ENCODE measurements at places on chromosomes 7 and 10.

DNA sequence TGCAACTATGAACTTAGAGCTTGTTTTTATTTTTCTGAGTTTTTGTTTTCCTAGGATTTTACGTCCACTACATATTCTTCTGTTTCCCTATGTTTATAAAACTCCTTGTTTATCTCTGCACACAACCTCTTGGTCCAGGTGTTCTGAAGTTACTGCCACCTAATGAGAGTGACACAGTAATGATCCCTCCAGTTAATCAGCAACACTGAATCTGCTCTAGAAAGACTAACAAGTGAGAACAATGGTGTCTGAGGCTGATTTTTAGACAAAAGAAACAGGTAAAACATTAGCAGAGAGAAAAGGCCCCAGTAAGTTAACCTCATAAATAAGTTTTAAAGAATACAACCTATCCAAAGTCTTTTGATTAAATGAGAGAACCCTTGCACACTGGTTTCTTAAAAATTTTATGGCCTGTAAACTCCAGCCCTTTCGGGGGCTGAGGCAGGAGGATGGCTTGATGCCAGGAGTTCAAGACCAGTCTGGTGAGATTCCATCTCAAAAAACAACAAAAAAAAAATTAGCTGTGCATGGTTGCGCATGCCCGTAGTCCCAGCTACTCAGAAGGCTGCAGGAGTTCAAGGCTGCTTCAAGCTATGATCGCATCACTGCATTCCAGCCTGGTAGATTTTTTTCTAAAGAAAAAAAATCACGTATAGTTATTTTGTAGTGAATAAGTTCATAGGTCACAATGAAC is 397.6 kb downstream of the MAGI2 start:
- no peak for DNase-seq

DNA sequence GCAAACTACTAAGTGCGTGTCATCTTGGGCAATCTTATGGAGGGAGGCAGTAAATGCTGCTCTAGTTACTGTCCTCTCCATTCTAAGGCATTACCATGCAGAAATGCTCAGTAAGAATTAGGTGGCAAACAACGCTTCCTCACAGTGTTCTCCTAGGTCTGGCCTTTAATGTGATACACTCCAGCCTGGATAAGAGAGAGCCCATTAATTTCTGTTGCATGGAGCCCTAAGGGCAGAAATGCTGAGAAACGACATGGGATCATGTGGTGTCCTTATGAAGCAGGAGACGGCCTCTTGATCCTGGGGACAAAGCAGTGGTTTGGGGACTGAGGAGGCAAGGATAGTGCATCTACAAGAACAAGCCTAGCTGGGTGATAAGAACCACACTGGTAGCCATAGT is 44.0 kb downstream of the SLC25A13 start:
- DNase-seq = no peak

DNA sequence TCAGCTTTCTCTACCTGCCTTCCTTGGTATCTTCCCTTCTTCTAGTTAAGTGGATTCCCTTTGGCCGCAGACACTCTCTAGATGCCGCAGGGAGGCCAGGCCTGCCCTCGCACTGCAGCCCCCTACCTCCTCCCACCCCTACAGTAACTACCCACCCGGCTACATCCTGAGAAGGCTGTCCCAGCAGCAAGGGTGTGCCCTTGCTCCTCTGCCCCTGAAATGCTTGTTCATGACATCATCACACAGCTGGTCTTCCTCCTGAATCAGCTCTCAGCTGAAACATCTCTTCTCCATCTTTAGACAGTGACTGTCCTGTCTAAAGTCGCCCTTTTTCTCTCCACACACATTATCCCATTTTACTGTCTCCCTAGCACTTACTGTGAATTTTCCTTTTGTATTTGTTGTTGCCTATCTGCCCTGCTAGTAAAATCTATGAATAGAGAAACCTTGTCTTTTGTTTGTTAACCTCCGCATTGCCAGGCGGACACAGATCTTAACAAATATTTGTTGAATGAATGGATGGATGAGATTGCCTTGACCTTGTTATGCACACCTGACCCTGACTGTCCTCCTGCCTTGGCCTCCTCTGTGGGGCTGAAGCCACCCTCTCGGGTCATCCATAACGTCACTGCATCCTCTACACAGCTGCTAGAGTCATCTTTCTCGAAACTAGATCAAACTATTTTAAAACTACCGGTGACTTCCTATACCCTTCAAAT is 108.9 kb upstream of the GATA3 start:
- DNase-seq = no peak

DNA sequence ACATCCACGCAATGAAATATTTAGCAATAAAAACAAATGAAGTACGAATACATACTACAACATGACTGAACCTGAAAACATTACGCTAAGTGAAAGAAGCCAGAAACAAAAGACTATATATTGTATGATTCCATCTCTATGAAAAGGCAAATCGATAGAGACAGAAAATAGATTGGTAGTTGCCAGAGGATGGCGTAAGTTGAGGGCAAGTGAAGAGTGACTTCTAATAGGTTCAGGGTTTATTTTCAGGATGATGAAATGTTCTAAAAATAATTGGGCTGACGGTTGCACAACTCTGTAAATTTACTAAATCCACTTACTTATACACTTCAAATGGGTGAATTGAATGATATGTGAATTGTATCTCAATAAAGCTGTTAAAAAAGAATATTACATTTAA is 39.5 kb upstream of the TECTB start:
- no peak for DNase-seq

DNA sequence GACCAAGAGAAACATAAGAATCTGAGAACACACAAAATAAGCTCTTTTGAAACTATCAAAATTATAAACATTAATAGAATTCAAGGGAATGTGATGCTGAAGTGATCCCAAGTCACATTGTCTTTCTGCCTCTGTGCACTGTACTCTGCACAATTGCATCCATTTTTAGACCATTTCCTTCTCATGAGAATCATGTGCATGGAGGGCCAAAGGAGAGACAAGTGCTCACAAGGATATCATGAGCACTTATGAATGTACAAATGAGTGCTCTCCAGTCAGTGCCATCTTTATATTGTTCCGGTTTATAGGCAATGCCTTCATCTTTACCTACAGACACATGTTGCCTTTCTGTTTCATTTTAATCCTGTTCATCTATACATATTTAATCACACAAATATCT is 36.9 kb downstream of the MET start:
- no peak for DNase-seq

GRCh38 chr7:41045556-41046123 is 657.2 kb downstream of the INHBA start:
- no peak for DNase-seq

GRCh38 chr7:131109759-131110296 is 217.8 kb upstream of the MKLN1 start:
- peak; percentile 70 for DNase-seq

DNA sequence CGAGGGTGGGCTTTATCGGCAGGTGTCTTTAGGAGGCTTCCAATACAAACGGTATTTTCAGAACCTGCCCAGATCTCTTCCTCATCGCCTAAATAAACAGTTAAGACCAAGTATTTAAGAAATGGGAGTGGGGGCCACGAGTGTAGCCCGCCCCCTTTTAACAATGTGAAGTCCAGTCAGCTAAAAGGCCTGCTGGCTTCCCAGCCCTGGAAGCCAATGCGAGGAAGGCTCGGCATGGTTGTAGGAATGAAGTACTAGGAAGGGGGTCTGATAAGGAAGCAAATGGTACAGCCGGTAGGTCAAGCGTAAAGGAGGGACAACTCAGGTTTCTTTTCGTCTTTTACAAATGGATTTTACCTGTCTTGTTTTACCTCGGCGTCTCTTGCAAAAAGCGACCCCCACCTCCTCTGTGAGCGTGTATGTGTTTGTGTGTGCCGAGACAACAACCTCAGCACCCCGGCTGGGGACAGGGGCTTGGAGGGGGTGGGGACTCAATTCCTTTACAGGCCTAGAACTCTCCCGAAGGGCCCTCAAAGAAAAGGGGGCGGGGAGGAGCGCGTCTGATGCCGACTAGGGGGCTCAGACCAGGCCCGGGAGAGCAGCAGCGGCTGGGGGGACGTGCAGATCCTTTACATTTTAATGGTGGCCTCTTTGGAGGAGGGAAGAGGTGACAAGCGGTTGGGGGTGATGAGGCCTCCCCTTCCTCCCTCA is 147.6 kb downstream of the GPR85 start:
- DNase-seq = peak; percentile 40

DNA sequence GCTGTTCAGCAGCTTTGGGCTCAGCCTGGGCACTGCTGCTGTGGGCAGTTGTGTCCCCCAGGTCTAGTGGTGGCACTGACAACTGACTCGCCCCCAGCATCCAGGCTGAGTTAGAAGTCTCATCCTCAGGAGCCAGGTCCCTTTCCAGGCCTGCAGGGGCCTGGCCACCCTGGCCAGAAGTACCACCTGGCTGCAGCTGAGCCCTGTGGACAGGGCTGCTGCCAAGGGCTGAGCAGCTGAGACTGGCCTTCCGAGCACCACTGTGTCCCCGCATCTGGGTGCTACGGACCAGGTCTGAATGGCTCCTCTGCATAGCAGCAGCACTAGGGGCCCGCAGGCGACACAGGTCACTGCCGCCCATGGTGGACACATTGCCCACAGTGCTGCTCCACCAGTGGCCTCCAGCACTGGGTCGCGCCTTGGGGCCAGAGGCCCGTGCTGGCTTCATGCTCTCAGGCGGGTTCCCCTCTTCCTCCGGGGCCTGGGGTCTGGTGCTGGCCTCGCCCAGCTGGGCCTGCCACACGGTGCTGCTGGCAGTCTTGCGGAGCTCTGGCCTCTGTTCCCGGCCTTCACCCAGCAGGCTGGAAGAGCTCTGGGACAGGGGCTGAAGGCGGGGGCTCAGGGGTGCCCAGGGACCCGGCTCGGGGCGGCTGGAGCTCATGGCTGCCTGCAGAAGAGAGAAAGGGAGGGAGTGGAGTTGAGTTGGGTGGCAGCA is 6.2 kb downstream of the GPRIN2 start:
- no peak for DNase-seq

- DNase-seq = no peak
These were observed 461.0 kb upstream of the NRG3 start for GRCh38 chr10:81414038-81414437.

- peak; percentile 2 for DNase-seq
These were observed 58.7 kb downstream of the ITGA8 start for GRCh38 chr10:15660990-15661389.

- no peak for DNase-seq
These were observed 179.7 kb upstream of the GRB10 start for GRCh38 chr7:50962281-50962883.

DNA sequence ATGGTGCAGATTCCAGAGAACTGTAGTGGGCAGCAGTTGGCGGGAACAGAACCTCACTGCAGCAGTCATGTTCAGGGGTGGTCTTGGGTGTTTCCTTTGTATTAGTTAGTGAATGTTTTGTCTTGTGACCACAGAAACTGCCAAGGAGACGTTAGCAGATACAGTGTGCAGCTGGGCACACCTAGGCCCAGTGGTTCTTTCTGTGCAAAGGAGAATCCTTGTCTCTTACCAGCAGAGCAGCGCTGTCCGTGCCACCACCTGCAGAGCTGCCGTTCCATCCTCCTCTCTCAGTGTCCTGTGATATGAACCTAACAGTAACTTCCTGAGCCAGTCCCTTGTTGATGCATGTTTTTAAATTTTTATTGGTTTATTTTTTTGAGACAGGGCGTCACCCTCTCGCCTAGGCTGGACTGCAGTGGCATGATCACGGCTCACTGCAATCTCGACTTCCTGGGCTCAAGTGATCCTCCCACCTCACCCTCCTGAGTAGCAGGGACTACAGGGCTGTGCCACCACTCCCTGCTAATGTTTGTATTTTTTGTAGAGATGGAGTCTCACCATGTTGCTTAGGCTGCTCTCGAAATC is 60.6 kb downstream of the WDR37 start:
- DNase-seq = no peak

DNA sequence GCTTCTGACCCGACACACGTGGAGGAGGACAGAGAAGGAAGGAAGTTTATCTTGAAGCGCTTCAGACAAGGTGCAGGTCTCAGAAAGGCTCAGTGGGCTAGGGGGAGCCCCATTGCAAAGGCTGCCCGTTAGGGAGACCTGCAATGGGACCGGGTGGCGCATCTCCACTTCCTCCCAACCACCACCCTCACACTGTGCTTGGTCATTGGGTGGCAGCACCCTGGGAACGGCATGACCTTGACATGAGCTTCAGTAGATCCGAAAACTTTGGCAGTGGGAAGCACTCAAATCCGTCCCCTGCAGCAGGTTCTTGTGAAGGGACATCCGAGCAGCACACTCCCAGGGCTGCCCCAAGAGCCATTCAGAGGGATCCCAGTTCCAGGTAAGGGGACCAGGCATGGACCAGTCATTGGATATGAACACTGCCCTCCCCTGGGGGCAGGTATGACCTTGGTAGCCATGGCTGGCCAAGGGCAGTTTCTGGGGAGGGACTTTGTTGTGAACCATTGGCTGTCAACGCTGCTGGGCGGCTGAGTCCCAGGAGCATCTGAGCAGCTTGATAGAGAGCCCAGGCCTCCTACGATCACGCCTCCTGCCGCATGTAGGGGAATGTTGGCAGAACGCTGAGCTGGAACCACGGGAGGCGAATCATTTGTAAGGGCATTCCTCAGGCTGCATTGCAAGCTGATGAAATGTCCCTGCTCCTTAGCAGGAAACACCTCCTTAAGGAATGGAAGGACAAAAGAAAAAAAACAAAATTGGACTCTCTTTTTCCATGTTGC is 31.7 kb downstream of the GALNTL5 start:
- no peak for DNase-seq

DNA sequence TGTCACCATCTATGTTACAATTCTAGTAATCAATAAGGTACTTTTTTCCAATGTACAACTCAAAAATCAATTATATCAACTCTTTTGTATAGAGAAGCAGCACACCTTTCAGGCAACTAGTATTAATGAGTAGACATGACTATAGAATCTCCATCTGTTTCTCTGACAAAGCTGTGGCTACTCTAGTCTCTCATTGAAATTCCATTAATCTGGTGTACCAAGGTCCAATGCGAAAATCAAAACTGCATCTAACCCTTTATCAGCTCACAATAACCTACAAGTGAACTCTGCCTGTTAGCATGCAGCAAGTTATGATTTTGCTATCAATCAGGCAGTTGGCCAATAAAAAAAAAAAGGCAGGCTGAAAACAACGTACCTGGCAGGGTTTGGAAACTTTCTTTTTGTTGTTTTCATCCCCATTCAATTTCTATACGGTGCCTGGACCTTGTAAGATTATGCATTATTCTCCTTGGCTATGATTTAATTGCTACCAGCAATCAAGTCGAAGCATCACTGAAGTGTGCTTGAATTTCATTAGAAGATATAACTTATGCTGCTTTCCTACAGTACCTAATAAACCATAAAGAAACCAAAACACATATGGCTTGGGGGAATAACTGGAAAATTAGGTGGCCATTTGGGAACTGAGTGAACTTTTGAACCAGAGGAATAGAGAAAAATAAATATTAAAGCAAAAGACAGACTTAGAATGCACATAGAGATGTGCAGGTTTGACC is 23.2 kb downstream of the SKAP2 start:
- no peak for DNase-seq

GRCh38 chr10:10421071-10421470 is 596.6 kb upstream of the CELF2 start:
- no peak for DNase-seq
